Left renal cortex interstitium (tissue), 4 donors: ENCODE measurements at places on chromosomes 12 and 14.

- DNase-seq: no peak
These were observed 73.9 kb downstream of the HSD17B6 start for GRCh38 chr12:56836800-56837663.

GRCh38 chr12:27965966-27966365, 6.6 kb downstream of the PTHLH start:
- no peak for DNase-seq

- DNase-seq: no peak
These were observed 1.4 kb upstream of the DNAJC22 start for GRCh38 chr12:49345051-49345824.

DNA sequence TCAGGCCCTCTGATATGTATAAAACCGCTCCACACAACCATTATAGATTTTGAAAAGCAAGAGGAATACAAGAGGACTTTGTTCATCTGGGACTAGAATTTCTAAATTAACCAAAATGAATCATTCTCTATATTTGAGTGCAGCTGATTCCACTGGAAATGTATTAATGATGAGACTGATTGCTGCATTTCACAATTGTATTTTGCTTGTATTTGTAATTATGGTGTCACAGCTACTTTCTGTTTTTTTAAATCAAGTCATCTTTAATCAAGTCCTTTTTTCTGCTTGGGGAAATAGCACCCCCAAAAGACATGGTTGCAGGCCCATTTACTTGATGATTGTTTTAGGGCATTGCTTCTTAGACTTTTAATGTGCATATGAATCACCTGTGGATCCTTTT, 162.4 kb downstream of the KICS2 start:
- DNase-seq: no peak

- no peak for DNase-seq
These were observed 126.3 kb downstream of the ANO6 start for GRCh38 chr12:45342171-45342570.

DNA sequence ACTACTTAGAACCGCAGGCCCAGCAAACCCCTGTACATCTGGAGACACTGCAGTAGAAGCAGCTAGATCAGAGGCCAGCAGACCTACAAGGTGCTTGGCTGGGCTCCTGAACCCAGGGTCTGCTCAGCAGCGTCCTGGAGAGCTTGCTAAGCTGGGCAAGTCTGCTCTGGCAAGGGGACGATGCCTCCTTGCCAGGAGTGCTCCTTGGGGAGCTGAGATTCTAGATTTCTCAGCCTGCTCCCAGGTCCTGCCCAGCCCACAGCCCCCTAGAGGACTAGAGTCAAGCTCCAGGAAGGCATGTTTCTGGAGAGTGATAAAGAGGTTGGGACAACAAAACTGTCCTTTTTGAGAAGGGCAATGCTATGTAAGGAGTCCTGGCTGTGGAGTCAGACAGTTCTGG, 60.3 kb downstream of the HSPB8 start:
- DNase-seq: no peak

GRCh38 chr14:106069804-106070625, 543.6 kb downstream of the TMEM121 start:
- no peak for DNase-seq

DNA sequence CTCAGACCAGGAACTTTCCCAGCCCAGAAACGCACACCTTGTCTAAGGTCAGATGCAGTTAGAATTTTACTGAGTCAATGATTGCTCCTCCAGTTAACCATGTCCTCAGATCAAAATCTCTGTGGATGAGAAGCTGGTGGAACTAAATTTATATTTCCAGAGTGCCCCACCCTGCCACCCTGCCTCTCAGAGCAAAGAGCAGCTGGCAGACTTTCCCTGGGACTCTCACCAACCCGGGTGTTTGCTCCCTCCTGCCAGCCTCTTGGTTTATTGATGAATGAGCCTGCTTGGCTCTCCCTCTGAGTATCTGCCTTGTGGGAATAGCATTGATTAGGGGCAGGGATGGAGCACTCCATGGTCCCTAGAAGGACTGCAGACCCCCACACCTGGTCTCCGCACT, 5.9 kb upstream of the KRT1 start:
- DNase-seq: no peak

GRCh38 chr14:45939572-45939971, 686.6 kb upstream of the MIS18BP1 start:
- DNase-seq: no peak

GRCh38 chr14:71722885-71723284, 209.3 kb upstream of the RGS6 start:
- no peak for DNase-seq

GRCh38 chr12:103128862-103129501, 171.5 kb downstream of the ASCL1 start:
- DNase-seq: no peak
